ENCODE measurements at places on chromosomes 3 and 15. TPM values are rescaled to one million over a fixed set of nuclear protein-coding genes. Genes with fewer than 3 reads are reported as not detected.

DNA sequence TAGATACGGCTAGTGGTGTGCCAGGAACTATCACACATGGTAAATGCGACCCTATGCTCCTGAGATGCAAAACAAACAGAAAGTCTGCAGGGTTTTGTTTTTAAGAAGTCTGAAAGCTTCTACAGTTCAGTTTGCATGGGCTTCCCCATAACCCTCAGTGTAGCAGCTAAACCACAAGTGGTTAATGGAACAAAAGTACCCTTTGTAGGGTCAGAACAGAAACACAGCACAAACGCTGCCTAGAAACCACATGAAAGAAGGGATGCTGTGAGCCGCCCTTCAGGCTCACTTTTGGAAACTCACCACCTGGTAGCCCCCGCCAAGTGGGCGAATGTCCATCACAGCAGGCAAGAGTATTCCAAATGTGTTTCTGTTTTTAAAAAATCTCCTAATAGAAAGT lies 46.2 kb downstream of the CTDSPL start:
- DNase-seq, result no peak

GRCh38 chr3:4355401-4356219 lies 52.4 kb downstream of the SETMAR start:
- DNase-seq, result no peak

DNA sequence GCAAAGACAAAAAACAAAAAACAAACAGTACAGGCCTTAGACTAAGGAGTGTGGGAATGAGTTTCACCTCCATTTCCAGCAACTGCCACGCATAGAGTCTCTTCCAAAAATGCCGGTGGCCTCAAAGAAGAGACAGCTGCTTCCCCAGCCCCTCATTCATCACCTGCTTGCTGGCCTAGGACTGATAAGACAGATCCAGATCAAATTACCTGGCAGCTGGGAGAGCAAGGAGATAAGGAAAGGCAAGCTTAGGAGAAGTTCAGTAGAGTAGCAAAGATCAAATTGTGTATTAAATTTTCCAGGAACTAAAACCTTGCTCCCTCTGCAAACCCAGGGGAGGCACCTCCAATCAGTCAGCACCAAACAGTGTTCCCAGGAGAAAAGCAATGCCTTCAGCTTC lies 325.8 kb upstream of the CTNNB1 start:
- DNase-seq, result no peak

DNA sequence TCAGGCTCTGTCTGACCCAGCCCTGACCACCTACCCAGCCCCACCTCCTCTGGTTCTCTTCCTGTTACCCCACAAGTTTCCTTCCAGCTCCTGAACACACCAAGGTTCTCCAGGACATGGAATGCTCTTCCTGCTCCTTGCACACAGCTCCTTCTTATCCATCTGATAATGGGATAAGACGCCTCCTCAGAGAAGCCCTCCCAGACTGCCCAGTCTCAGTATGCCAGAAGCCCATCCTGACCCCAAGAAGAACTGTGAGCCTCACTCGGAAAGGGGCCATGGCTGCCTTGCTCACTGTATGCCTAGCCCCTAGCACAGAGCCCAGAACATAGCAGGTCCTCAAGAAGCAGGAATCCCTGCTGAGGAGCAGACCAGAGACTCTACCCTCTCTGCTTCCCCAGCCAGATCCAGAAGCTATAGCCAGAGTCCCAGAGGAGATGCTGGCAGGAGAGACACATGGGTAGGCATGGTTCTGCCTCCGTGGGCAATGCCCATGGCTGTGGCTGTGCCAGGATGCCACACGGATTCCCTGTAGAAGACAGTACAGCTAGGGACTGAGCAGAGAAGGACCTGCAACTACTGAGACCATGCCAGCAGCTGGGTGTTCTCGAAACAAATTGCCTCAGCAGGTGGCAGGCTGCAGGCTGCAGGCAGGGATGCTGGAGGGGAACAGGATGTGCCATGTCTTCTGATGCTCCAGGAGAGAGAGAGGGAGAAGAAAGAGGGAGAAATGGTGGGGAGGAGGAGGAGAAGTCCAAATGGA lies 74.0 kb upstream of the LINGO1 start:
- DNase-seq, result no peak

DNA sequence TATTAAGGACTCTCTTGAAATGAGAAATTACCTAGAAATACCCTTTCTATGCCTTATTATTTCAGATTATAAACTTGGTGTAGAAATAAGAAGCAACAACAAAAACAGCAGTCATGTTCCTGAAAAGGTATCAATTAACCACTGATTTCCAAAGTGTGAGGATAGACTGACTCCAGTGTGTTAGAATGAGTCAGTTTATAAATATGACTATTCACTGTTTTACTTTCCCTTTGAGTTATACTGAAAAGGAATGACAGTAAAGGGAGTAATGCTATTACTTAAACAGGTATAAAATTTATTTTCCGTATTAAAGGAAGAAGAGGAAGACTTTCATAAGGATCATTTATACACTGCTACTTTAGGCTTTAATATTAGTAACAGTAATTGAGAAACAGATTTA lies 12.9 kb downstream of the GMNC start:
- DNase-seq, result no peak

GRCh38 chr15:95662638-95663037 lies 667.9 kb upstream of the NR2F2 start:
- DNase-seq, result no peak

DNA sequence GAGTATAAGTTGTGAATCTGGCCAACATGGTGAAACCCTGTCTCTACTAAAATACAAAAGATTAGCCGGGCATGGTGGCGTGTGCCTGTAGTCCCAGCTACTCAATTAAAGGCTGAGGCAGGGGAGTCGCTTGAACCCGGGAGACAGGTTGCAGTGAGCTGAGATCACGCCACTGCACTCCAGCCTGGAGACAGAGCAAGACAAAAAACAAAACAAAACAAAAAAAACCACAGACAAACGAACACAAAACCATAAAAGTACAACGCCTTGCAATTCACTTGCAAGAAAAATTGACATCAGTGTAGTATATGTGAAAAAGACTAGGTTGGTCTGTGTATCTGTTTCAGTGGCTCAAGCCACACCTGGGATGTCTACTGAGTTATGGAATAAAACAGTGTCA lies 29.9 kb upstream of the CCDC80 start:
- no peak for DNase-seq

DNA sequence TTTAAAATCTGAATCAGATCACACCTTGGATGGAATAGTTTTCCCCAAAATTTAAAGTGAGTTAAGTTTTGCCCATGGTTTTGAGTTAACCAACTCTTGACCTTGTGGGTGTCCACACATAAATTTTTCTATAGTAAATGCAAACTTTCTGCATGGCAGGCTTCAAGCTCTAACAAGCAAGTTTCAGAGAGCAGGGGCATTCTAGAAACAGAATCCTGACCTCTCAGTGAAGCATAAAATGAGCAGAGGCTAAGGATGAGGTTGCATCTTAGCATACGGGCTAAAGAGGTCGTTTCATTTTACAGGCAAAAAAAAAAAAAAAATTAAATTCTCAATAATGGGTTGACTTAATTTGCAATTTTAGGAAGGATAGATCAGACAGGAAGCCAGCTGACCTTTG lies 32.1 kb downstream of the CDC25A start:
- DNase-seq, result no peak

DNA sequence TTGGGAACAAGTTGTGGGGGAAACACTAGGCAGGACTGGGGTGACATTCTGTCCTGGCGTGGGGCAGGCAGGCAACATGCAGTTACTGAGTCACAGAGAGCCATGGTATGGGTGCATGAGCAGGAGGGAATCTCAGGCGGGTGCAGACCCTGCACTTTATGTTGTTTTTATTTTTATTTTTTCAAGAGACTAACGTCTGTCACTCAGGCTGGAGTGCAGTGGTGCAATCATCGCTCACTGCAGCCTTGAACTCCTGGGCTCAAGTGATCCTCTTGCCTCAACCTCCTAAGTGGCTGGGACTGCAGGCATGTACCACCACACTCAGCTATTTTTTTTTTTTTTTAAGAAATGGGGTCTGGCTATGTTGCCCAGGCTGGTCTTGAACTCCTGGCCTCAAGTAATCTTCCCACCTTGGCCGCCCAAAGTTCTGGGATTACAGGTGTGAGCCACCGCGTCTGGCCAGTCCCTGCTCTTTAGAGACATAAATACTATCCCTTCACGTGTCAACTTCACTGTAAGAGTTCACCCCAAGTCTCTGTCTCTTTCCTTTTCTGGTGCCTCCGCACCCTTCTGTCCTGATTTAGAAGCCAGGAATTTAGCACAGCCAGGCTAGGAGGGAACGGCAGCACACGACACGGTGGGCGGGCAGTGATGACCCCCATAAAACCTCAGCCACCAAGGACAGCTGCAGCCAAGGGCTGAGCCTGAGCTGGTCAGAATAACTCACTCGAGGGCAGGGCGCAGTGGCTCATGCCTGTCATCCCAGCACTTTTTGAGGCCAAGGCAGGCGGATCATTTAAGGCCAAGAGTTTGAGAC lies 72.8 kb upstream of the IQSEC1 start:
- no peak for DNase-seq

GRCh38 chr3:105906836-105907235 lies 38.0 kb upstream of the CBLB start:
- DNase-seq, result no peak

The UPK1B gene
- total RNA-seq, result not detected

The POLR2H gene
- total RNA-seq, result 78.7 TPM
